Fibroblast of skin of right biceps (primary cell): ENCODE measurements at places on chromosomes 7 and 10.

DNA sequence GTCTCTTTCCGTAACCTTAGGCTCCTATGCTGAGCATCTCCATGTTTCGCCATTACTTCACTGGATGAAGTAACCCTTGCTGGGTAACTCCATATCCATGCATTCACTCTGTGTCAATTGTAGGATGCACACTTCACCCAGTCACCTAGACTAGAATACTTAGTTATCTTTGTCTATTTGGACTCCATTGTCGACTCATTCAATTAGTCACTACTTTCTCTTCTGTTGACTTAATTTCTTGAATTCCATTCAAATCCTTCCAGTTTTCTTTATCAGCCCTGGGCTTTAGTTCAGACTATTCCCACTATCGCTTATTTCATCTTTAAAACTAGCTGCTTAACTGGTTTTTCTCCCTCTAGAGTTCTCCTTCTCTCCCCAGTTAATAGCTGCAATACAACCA is 111.3 kb upstream of the TNS3 start:
- DNase-seq = peak; percentile 78

GRCh38 chr7:34187798-34188307 is 282.5 kb downstream of the BMPER start:
- DNase-seq = peak; percentile 40

- DNase-seq = no peak
These were observed 59.3 kb downstream of the SEC61G start for GRCh38 chr7:54699715-54700114.

GRCh38 chr7:75856536-75856935 is 22.3 kb upstream of the RHBDD2 start:
- no peak for DNase-seq

DNA sequence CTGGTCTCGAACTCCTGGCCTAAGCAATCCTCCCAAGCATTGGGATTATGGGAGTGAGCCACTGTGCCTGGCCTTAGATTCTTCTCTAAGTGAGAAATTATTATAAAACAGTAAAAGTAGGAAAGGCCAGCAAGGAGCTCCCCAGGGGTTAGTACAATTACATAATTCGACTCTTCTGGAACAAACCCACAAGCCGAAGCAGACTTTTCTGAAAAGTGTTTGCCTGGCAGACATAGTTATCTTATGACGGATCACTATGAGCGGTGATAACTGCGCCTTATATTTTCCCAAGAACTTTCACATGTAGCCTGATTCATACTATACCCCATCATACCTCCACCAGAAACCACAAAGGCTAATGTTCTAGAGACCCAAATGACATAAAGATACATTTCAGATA is 30.2 kb upstream of the SH3PXD2A start:
- peak; percentile 83 for DNase-seq

DNA sequence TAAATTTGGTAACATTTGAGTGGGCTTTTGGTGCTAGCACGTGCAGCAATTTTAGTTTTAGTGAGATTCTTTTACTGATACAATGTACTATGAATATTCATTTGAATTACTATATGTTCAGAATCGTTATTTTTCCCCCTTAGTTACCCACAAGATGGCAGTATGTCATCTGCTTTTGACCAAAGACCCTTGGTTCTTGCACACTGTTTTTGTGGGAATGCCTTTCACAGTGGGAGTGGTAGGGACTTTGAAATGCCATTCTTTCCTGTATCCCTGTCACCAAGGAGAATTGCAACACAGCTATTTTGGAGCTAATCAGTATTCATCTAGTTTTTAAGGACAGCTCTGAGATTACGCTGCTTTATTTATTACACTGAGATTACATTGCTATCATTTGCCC is 40.6 kb downstream of the SEC23IP start:
- peak; percentile 26 for DNase-seq

GRCh38 chr7:25391295-25391861 is 163.1 kb upstream of the NPVF start:
- peak; percentile 23 for DNase-seq

GRCh38 chr10:116919706-116920105 is 70.4 kb downstream of the ENO4 start:
- no peak for DNase-seq

DNA sequence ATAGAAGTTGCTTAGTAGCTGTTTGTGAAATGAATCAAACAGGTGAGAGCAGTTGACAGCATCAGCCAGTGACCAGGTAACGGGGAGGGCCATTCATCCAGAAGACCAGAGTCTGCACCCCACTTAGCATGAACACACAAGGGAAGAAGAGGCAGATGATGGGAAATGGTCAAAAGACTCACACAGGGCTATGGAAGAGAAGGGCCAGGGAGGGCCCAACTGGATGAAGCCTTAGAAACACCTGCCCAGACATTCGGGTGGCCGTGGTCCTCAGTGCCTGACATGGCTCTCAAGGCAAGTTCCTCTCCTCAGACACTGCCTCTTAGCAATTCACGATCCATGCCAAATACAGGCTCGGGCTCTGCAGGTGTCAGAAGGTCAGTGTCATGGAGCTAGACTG is 354.1 kb downstream of the TCERG1L start:
- no peak for DNase-seq

DNA sequence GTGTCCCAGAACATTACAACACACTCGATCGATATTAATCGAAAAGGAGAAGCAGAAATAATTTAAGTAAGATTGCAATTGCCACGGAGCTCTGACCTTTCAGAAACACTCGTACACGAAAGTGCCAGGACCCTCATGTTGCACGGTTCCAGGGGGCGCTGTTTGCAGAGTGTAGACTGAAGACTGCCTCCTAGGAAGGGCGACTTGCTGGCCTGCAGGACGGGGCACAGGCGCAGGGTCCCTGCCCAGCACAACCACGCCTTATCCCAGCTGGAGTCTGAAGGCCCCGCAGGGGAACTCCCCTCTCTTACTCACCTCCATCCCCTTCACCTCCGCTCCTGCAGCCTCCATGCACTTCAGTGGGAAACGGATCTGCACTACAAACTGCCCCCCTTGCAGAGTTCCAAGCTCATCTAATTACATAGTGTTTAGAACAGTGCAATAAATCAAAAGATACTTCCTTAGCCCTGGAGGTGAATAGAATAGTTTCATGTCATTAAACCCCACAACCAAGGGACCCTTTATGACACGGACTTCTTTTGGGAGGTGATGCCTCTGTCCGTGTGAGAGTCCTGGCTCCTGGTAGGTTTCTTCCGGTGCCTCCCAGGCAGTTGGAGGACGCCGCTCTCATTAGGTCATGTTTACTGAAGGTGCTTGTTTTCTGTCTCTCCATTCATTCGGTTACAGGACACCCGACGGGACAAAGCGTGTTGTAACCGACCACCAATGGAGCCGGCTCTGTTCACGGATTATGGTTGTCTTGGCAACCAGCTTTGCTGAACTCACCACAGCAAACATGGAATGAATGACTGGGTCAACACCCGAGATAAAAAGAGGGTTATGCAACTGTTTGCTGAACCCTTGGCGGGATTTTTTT is 262.2 kb downstream of the BAMBI start:
- peak; percentile 79 for DNase-seq

- DNase-seq = no peak
These were observed 1.1 kb downstream of the TBX20 start for GRCh38 chr7:35252612-35253459.

- DNase-seq = peak; percentile 37
These were observed 86.2 kb downstream of the HIBADH start for GRCh38 chr7:27576360-27576944.

- peak; percentile 54 for DNase-seq
These were observed 11.5 kb upstream of the DLD start for GRCh38 chr7:107879400-107880035.

DNA sequence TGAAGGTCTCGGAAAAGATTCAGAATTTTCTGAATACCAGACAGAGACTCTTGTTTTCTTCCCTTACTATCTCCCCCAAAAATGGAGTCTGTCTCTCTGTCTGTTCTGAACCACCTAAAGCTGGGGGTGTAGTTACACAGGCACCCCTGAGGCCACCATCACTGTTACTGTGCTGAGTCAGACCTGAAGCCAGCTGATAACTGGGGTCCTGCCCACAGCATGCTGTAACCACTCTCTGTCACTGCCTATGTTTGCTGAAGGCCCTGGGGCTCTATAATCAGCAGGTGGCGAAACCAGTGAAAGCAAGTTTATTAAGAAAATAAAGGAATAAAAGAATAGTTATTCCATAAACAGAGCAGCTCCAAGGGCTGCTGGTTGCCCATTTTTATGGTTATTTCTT is 575.2 kb upstream of the POT1 start:
- no peak for DNase-seq

DNA sequence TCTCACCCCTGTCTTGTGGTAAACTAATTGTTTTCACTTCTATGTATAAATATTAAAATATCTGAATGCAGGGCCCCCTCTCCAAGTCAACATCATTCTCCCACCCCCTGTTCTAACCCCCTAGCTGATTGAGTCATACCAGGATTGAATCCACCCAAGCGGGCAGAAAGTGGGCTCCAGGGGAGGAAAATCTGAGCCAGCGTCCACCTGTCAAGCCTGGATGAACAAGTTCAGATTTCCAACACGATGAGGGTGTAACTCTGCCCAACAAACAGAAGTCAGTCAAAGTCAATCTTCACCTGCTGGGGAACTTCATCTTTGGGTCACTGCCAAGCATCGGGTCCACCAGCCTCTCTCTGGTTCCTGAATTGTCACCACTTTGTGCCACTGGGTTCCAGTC is 162.9 kb upstream of the CELF2 start:
- DNase-seq = no peak

- no peak for DNase-seq
These were observed 158.0 kb upstream of the RHEB start for GRCh38 chr7:151677581-151678226.

DNA sequence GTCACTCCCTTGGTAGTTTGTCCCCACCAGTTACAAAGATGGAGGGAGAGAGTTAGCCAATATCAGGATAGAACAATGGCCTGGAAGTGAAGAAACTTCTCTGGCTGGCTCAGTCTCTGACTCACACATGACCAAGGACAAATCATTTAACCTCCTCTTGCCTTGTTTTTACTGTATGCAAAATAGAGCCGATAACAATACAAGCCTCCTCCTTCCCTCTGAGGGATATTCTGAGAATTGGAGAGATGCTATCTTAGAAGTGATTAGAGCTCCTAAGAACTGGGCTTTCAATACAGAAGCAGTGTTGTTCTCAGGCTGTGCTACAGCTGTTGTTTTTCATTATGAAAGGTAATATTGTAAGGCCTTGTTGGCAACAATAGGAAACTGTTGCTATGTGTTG is 87.7 kb upstream of the EGR2 start:
- DNase-seq = no peak

- DNase-seq = no peak
These were observed 150.3 kb downstream of the PLXNA4 start for GRCh38 chr7:132425942-132426341.
